ENCODE measurements at places on chromosomes 2 and 18. TPM values are rescaled to one million over a fixed set of nuclear protein-coding genes. Genes with fewer than 3 reads are reported as not detected.
A peak's percentile ranks its signal among the peaks of the same experiment; 100 is the strongest.

DNA sequence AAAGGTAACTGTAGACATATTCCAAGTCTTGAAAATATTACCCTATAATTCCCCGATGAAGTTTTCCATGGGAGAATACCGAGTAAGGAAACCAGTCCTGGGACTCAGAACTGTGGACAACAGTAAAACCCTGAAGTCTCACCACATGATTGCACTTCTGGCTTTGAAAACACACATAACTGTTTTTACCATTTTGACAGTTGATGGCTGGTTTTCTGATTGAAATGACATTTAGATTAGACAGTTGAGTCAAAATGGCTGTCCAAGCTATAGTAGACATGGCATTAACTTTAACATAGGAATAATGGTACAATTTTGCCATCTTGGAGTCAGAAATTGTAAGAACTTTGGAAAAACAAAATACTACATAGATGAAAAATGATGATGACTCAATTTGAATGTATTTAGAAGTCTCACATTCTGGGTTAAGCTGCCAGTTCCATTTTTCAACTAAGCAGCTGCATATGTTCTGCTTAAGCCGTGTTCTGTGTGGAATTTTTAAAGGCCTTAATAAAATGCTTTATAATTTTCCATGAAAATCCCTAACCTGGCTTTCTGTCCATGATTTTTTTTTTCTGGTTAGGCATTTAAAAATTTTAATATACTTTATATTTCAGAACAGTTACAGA, 38.3 kb upstream of the WIPF1 start:
- peaks cover 62% of the 10 kb centered on the region for H3K4me1 ChIP-seq
- H3K36me3 ChIP-seq, result peaks cover 15% of the 10 kb centered on the region
- no peak overlapping the region for H3K4me3 ChIP-seq
- no peaks in the 10 kb centered on the region for H3K27me3 ChIP-seq
- peak; percentile 54 for DNase-seq

- H3K27ac ChIP-seq, result peak overlapping the region; percentile 29
- H3K4me1 ChIP-seq, result peaks cover 71% of the 10 kb centered on the region
- H3K27me3 ChIP-seq, result no peaks in the 10 kb centered on the region
- peaks cover 11% of the 10 kb centered on the region for H3K36me3 ChIP-seq
Observed at GRCh38 chr2:120740375-120740764, 4.7 kb downstream of the GLI2 start.

The SLC16A14 gene
- not detected for total RNA-seq

DNA sequence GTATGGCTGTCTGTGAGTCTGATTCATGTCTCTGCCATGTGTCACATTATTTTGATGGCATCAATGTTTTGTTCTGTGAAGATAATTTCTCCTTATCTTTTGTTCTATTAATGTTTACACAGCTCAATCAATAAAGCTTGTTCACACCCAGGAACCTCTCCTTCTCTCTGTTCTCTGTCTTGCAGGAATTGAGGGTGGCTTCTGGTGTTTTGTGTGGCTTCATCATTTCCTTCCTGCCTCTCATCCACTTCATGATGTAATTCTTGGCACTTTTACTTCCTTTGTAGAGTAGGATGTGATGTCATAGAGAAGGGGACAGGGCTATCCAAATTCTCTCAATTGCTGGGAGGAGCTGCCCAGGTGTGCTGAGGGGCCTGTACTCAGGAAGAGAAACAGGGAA, 27.2 kb downstream of the ASXL3 start:
- DNase-seq, result no peak
- no peaks in the 10 kb centered on the region for H3K27me3 ChIP-seq
- no peaks in the 10 kb centered on the region for H3K4me1 ChIP-seq
- H3K4me3 ChIP-seq, result no peak overlapping the region
- H3K36me3 ChIP-seq, result no peaks in the 10 kb centered on the region

GRCh38 chr18:68713131-68713530, 1.8 kb downstream of the TMX3 start:
- no peaks in the 10 kb centered on the region for H3K27me3 ChIP-seq
- H3K27ac ChIP-seq, result no peak overlapping the region
- H3K36me3 ChIP-seq, result peaks cover 32% of the 10 kb centered on the region
- no peak for DNase-seq
- H3K4me3 ChIP-seq, result peak overlapping the region; percentile 95

- no peaks in the 10 kb centered on the region for H3K36me3 ChIP-seq
- H3K27ac ChIP-seq, result no peak overlapping the region
- DNase-seq, result peak; percentile 45
- peaks cover 12% of the 10 kb centered on the region for H3K4me1 ChIP-seq
- H3K4me3 ChIP-seq, result no peak overlapping the region
Observed at GRCh38 chr18:11309172-11309571, 159.8 kb upstream of the PIEZO2 start.

DNA sequence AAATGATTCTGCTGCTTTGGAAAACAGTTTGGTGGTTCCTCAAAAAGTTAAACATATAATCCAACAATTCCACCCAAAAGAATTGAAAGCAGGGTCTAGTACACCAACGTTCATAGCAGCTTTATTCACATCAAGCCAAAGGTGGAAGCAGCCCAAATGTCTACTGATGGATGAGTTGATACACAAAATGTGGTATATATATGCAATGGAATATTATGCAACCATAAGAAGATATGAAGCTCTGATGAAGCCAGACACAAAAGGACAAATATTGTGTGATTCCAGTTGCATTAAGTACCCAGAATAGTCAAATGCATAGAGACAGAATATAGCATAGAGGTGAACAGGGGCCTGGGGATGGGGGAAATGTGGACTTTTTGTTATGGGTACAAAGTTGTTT, 269.3 kb downstream of the METTL4 start:
- peak overlapping the region; percentile 77 for H3K4me3 ChIP-seq
- H3K36me3 ChIP-seq, result no peaks in the 10 kb centered on the region
- peak overlapping the region; percentile 75 for H3K27ac ChIP-seq
- no peaks in the 10 kb centered on the region for H3K27me3 ChIP-seq
- no peak for DNase-seq

DNA sequence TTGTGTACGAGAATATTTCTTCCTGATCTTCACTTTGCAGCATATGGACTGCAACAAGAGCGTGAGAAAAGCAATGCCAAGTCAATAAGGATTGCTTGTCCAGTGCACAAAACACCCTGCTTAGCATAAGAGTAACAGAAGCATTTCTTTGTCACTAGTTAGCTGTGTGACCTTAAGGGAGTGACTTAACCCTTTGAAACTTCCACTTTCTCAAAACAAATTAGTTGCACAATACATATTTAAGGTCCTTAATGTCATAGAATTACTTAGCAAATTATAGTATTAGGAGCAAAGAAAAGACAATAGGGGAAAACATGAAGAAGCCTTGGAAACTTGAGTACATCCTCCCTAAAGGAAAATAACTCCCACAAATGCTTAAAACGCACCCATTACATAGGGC, 230.1 kb downstream of the RNF152 start:
- no peak overlapping the region for H3K27ac ChIP-seq
- H3K4me1 ChIP-seq, result peaks cover 9% of the 10 kb centered on the region
- peaks cover 10% of the 10 kb centered on the region for H3K36me3 ChIP-seq
- H3K27me3 ChIP-seq, result peaks cover 1% of the 10 kb centered on the region
- no peak for DNase-seq
- H3K4me3 ChIP-seq, result no peak overlapping the region

The TUBB6 gene
- 577 TPM for total RNA-seq

GRCh38 chr2:107448160-107448559, 378.5 kb upstream of the RGPD4 start:
- no peaks in the 10 kb centered on the region for H3K36me3 ChIP-seq
- H3K4me3 ChIP-seq, result no peak overlapping the region
- H3K27me3 ChIP-seq, result no peaks in the 10 kb centered on the region
- no peak for DNase-seq
- no peak overlapping the region for H3K27ac ChIP-seq
- H3K4me1 ChIP-seq, result no peaks in the 10 kb centered on the region

- DNase-seq, result peak; percentile 43
- H3K4me1 ChIP-seq, result peaks cover 62% of the 10 kb centered on the region
- H3K4me3 ChIP-seq, result peak overlapping the region; percentile 95
- peaks cover 3% of the 10 kb centered on the region for H3K27me3 ChIP-seq
- peaks cover 10% of the 10 kb centered on the region for H3K36me3 ChIP-seq
Observed at GRCh38 chr18:48539406-48540250, 797 bp downstream of the CTIF start.

The RAB6C gene
- total RNA-seq, result not detected

The TMEM150A gene
- 19.6 TPM for total RNA-seq

DNA sequence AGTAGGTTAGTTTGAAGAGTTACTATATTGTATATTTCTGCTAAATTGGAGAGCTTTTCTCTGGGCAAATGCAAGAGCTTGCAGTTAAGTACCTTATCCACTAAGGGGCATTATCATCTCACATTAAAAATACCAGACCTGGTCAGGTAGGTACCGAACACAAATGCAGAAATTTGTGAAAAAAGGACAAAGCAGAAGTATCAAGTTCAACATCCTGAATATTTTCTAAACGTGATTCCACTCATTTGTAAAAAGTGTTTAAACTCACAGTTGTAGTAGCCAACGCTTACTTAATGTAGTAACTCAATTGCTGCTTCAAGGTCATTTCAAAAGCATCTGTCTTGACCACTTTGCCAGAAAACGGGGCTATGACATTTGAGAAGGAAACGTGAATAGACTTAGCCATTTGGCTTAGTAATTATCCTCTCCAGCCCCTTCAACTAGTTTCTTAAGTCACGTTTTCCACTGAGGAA, 52.1 kb downstream of the CYRIA start:
- H3K27ac ChIP-seq, result no peak overlapping the region
- peaks cover 9% of the 10 kb centered on the region for H3K4me1 ChIP-seq
- H3K27me3 ChIP-seq, result peaks cover 11% of the 10 kb centered on the region
- no peak overlapping the region for H3K4me3 ChIP-seq
- no peaks in the 10 kb centered on the region for H3K36me3 ChIP-seq
- no peak for DNase-seq

The TRIB2 gene
- total RNA-seq, result 22.6 TPM

DNA sequence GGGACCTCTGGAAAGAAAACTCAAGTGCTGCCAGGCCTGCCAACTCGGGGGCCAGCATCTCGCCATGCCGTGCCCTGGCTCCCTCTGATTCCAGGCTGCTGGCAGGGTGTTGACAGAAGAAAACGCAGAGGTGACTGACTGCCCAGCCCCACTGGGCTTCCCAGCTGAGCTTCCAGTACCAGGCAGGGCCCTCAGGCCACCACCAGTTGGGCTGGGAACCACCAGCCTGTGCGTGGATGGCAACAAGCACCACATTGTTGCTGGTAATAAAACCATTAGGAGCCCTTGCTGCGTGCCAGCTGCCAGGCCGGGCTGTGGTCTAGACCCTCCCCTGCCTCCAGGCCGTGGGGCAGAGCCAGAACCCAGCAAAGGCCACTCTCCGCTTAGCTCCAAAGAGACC, 9.2 kb downstream of the DNMT3A start:
- no peak for DNase-seq
- H3K27me3 ChIP-seq, result peaks cover 5% of the 10 kb centered on the region
- H3K27ac ChIP-seq, result no peak overlapping the region
- H3K4me1 ChIP-seq, result no peaks in the 10 kb centered on the region

- peaks cover 26% of the 10 kb centered on the region for H3K4me1 ChIP-seq
- no peak overlapping the region for H3K4me3 ChIP-seq
- DNase-seq, result no peak
Observed at GRCh38 chr2:176493909-176494308, 224.7 kb downstream of the MTX2 start.

DNA sequence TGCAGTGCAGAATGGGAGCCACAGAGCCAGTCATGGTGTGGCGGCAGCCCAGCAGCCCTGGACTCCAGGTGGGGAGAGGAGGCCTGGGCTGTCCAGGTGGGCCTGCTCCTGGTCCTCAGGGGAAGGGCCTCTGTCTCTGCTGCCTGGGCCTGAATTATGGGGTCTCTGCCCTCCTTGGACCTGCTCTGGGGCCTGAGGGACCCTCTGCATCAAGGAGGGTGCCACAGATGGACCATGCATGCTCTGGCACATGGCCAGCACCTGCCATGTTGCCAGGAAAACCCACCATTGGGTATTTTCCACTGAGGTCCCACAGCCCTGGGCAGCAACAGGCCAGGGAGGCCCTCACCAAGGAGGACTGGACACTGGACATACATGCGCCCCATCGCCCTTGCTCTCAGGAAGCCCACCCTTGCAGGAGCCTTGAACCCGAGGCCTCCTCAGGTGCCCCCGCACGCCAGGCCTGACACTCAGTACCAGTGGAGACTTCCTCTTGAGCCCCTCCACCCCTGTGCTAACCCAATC, 107.1 kb downstream of the NDUFA10 start:
- peaks cover 5% of the 10 kb centered on the region for H3K27me3 ChIP-seq
- DNase-seq, result no peak
- H3K4me3 ChIP-seq, result no peak overlapping the region
- no peak overlapping the region for H3K27ac ChIP-seq
- H3K36me3 ChIP-seq, result no peaks in the 10 kb centered on the region
- no peaks in the 10 kb centered on the region for H3K4me1 ChIP-seq

The LAMA1 gene
- total RNA-seq, result 0.94 TPM

The IL36G gene
- not detected for total RNA-seq

The CD207 gene
- total RNA-seq, result not detected

DNA sequence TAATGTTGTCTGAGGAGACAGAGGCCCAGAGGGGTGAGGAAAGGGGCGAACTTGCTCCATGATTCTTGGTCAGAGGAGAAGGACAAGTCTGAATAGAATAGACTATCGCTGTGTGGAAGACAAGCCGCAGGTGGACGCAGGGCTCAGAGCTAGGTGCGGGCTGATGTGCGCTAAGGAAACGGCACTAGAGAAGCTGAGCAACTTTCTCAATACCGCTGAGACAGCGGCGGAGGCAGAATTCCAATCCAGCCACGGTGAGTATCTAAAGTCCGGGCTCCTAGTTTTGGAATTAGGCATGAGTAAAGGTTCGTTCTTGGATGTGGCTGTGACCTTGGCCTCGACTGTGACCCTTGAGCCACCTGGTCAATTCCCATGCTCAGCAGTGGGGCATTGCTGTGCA, 47.8 kb downstream of the CAPN13 start:
- no peaks in the 10 kb centered on the region for H3K36me3 ChIP-seq
- no peak overlapping the region for H3K4me3 ChIP-seq
- no peak overlapping the region for H3K27ac ChIP-seq
- peaks cover 20% of the 10 kb centered on the region for H3K4me1 ChIP-seq
- H3K27me3 ChIP-seq, result peaks cover 10% of the 10 kb centered on the region
- DNase-seq, result no peak

The IL37 gene
- not detected for total RNA-seq

The FARSB gene
- total RNA-seq, result 39.4 TPM

The PTPN4 gene
- 20.3 TPM for total RNA-seq

The CDH2 gene
- 194 TPM for total RNA-seq

DNA sequence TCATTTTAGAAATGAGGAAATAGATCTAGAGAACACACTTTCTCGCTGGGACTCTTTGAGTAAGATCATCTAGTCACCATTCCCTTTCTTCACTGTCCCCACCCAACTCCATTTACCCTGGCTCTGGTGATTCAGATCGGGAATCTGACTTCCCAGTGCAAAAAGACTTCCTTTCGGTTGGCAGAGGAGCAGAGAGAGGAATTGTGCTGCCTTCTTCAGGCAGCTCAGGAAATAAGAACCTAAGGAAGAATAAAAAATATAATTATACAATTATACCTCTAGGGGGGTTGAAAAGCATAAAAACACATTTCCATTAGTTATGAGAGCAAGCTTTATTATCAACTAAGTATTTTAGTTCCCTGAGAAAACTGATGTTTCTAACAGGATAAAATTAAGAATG, 9.3 kb upstream of the MPP4 start:
- peaks cover 67% of the 10 kb centered on the region for H3K36me3 ChIP-seq
- peak; percentile 46 for DNase-seq
- peaks cover 46% of the 10 kb centered on the region for H3K4me1 ChIP-seq
- no peaks in the 10 kb centered on the region for H3K27me3 ChIP-seq
- no peak overlapping the region for H3K4me3 ChIP-seq
